ENCODE measurements at places on chromosomes 4 and X.
A peak's percentile ranks its signal among the peaks of the same experiment; 100 is the strongest.

DNA sequence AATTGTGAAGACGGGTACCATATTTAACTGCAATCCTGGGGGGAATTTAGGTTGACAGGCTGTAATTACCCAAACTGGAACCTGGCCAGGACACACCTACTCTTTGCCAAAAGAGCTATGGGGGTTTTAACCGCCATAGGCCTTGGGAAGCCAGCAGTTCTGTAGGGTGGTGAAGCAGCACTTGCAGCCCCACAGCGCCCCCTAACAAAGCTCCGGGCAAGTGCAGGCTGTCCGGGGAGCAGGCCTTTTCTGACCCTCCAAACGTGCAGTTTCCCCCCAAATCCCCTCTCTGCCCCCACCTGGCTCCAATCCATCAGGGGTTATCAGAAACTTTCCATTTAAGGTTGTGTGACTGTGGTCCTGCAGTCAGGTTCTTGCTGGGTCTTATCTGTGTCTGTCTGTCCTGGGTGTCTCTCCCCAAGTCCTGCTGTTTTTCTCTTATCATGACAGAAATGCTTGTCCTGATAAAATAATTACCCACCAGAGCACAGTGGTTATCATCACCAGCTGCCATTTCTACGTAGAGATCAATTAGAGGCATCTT, 350.9 kb downstream of the MID1IP1 start:
- H3K27ac ChIP-seq: no peak overlapping the region
- H3K36me3 ChIP-seq: no peaks in the 10 kb centered on the region
- H3K4me1 ChIP-seq: peaks cover 27% of the 10 kb centered on the region
- H3K27me3 ChIP-seq: no peaks in the 10 kb centered on the region
- no peak overlapping the region for H3K4me3 ChIP-seq

- H3K4me3 ChIP-seq: no peak overlapping the region
- H3K27ac ChIP-seq: no peak overlapping the region
- H3K4me1 ChIP-seq: no peaks in the 10 kb centered on the region
- no peak for DNase-seq
- H3K36me3 ChIP-seq: no peaks in the 10 kb centered on the region
- peaks cover 12% of the 10 kb centered on the region for H3K27me3 ChIP-seq
Measured at GRCh38 chr4:158913766-158914165, 144.9 kb downstream of the FNIP2 start.

GRCh38 chr4:187416216-187416615, 579.4 kb upstream of the ZFP42 start:
- no peak overlapping the region for H3K4me3 ChIP-seq
- H3K4me1 ChIP-seq: no peaks in the 10 kb centered on the region
- no peaks in the 10 kb centered on the region for H3K36me3 ChIP-seq
- no peaks in the 10 kb centered on the region for H3K27me3 ChIP-seq
- no peak for DNase-seq

GRCh38 chr4:21451032-21451431, 497.5 kb downstream of the KCNIP4 start:
- H3K27ac ChIP-seq: no peak overlapping the region
- no peaks in the 10 kb centered on the region for H3K36me3 ChIP-seq
- H3K4me3 ChIP-seq: no peak overlapping the region
- no peak for DNase-seq

GRCh38 chr4:23324021-23324690, 565.7 kb downstream of the PPARGC1A start:
- no peaks in the 10 kb centered on the region for H3K27me3 ChIP-seq
- H3K27ac ChIP-seq: no peak overlapping the region
- H3K36me3 ChIP-seq: no peaks in the 10 kb centered on the region

DNA sequence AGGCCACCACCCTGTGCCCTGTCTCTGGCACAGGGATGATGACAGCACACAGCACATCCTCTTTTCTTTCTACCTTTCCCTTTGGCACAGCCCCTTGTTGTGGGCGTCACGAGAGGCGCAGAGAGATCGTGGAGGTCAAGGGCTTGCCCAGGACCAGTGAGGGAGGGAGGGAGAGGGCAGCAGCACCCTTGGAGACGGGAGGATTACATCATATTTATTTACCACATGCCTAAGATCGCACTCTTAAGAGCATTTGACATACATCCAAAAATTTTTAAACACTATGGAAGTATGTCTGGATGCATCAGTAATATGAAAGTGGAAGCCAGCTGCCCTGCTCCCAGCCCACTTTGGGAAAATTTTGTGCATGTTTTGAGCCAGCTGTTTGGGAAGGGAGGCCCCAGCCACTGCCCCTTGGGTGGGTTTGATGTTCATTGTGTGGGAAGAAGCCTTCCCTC, 12.7 kb downstream of the WFS1 start:
- no peaks in the 10 kb centered on the region for H3K36me3 ChIP-seq
- DNase-seq: no peak
- no peaks in the 10 kb centered on the region for H3K27me3 ChIP-seq
- H3K27ac ChIP-seq: no peak overlapping the region
- no peak overlapping the region for H3K4me3 ChIP-seq
- H3K4me1 ChIP-seq: peaks cover 4% of the 10 kb centered on the region

GRCh38 chr4:184169225-184169867, 48.3 kb downstream of the ENPP6 start:
- H3K4me3 ChIP-seq: no peak overlapping the region
- H3K36me3 ChIP-seq: no peaks in the 10 kb centered on the region
- H3K4me1 ChIP-seq: peaks cover 5% of the 10 kb centered on the region
- no peak overlapping the region for H3K27ac ChIP-seq
- peaks cover 50% of the 10 kb centered on the region for H3K27me3 ChIP-seq
- no peak for DNase-seq

GRCh38 chr4:174869339-174869738, 40.3 kb upstream of the GLRA3 start:
- no peak for DNase-seq
- no peaks in the 10 kb centered on the region for H3K36me3 ChIP-seq
- H3K27ac ChIP-seq: no peak overlapping the region

- peak overlapping the region; percentile 93 for H3K27ac ChIP-seq
- DNase-seq: no peak
- peaks cover 3% of the 10 kb centered on the region for H3K36me3 ChIP-seq
- H3K4me1 ChIP-seq: peaks cover 81% of the 10 kb centered on the region
Measured at GRCh38 chrX:37817579-37817978, 29.8 kb downstream of the DYNLT3 start.

- no peak overlapping the region for H3K4me3 ChIP-seq
- H3K27me3 ChIP-seq: no peaks in the 10 kb centered on the region
- no peak for DNase-seq
- no peaks in the 10 kb centered on the region for H3K4me1 ChIP-seq
- H3K36me3 ChIP-seq: no peaks in the 10 kb centered on the region
- no peak overlapping the region for H3K27ac ChIP-seq
Measured at GRCh38 chrX:29066516-29066915, 479.3 kb downstream of the IL1RAPL1 start.

DNA sequence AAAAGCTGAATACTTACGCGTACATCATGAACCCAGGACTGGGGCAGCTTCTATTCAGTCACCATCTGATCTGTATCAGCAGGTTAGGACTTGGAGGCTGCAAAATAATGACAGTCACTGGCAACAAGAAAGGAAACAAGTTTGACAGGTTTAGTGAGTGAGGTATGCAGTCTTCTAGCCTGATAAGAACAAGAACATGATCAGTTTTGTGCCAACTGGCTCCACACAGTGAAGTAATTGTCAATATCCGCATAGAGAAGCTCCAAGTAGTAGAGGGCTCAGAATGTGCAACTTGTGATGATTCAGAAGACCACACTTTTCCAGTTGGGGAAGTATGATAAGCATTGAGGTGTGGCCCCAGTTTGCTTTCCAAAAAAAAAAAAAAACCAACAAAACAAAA, at the start of gene TMPRSS11F:
Gene TMPRSS11F (minus strand): TSS at position 77 of the 400 bp plus-strand sequence. CDS start 49 bp downstream, at position 28.
- H3K36me3 ChIP-seq: no peaks in the 10 kb centered on the region
- peaks cover 2% of the 10 kb centered on the region for H3K27me3 ChIP-seq
- H3K4me3 ChIP-seq: no peak within 1 kb of the TSS
- no peak within 1 kb of the TSS for H3K27ac ChIP-seq
- H3K4me1 ChIP-seq: no peaks in the 10 kb centered on the region

- H3K4me1 ChIP-seq: peaks cover 12% of the 10 kb centered on the region
- no peak for DNase-seq
- H3K27me3 ChIP-seq: peaks cover 49% of the 10 kb centered on the region
- H3K27ac ChIP-seq: no peak overlapping the region
- H3K36me3 ChIP-seq: no peaks in the 10 kb centered on the region
Measured at GRCh38 chr4:107037199-107037584, 1.1 kb upstream of the DKK2 start.

DNA sequence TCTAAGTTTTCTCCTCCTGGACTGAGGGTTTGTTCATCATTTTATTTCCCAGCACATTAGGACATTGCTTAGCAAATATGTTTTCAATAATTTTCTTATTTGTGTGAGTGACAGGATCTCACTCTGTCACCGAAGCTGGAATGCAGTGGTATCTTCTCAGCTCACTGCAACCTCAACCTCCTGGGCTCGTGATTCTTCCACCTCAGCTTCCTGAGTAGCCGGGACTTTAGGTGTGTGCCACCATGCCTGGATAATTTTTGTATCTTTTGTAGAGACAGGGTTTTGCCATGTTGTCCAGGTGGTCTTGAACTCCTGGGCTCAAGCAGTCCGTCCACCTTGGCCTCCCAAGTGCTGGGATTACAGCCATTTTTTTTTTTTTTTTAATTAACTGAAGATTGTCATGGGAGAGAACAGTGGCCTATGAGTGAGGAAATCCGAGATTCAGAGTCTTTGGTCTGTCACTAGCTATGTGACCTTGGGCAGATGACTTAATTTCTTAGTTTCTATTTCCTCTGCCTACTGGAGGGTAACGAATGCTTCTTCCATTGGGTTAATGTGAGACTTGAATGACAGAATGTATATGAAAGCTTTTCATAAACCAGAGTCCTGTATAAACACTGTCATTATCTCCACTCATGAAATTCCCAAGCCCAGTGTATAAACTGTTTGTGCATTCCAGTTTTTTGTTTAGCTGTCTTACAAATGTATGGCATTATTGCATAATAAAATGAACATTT, 23.9 kb downstream of the MOB1B start:
- H3K27ac ChIP-seq: peak overlapping the region; percentile 71
- H3K36me3 ChIP-seq: no peaks in the 10 kb centered on the region
- no peaks in the 10 kb centered on the region for H3K27me3 ChIP-seq
- peak overlapping the region; percentile 40 for H3K4me3 ChIP-seq

- no peak overlapping the region for H3K27ac ChIP-seq
- peaks cover 2% of the 10 kb centered on the region for H3K4me1 ChIP-seq
- H3K27me3 ChIP-seq: peaks cover 10% of the 10 kb centered on the region
Measured at GRCh38 chr4:1544861-1545281, 138.6 kb upstream of the NKX1-1 start.

DNA sequence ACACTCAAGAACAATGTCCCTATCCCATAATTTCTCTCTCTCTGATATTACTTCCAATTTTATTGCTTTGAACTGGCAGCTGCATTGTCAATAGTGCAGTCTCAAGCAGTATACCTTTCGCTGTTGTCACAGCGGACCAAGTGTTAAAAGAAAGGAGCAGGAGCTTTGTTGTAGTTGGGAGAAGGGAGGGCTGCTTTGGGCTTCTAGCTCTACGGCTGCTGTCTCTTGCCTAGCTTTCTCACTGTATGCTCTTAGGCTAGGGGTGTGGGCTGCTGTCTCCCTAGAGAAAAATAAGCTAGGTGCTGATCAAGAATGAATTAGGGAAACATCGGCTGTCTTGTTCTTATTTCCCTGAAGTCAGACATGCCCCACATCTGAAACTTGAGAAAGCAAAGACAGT, 52.5 kb downstream of the TRPC5OS start:
- H3K4me3 ChIP-seq: no peak overlapping the region
- DNase-seq: no peak
- no peaks in the 10 kb centered on the region for H3K36me3 ChIP-seq

GRCh38 chr4:6177587-6178197, 22.7 kb downstream of the JAKMIP1 start:
- no peaks in the 10 kb centered on the region for H3K4me1 ChIP-seq
- no peak overlapping the region for H3K4me3 ChIP-seq
- no peak for DNase-seq
- H3K27ac ChIP-seq: no peak overlapping the region

DNA sequence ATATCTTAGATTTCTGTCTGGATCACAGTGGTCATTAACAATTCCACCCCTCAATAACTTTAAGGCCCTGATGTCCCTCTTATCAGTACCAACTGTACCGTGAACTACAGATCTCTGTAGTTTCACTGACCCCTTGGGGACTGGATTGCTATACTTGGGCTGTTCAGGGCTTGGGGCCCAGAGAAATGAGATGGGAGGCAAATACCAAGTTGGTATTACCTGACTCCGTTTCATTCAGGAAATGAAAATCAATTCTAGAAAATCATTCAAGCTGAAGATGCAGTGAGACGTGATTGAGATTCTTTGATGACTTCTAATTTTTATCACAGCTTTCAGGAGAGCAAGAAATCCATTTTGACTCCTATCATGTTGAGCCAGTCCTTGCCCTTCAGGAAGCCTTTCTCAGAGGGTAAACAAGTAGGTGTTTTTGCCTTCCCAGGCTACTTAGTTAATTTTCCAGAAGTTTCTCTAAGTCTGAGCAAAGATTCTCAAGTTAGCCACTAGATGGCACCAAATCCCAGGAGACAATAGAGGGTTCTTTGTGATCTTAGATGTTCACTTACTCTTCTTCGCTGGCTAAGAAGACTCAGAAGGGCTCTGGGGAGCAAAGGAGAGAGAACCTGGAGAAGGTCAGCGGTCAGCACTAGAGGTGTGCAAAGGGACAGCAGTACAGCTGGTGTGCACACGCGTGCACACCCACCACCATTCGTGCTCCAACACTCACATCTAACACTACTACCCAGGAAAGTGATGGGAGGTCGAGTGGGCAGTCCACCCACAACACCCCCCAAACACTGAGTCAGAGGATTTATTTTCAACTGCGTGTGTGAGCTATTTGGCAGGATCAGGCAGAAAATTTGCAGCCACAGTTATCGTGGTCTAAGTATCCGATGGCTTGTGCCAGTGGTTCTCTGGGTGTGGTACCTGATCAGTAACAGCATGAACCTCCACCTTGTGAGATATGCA, 7.4 kb downstream of the HNRNPH2 start:
- H3K4me3 ChIP-seq: peak overlapping the region; percentile 52
- DNase-seq: no peak
- no peaks in the 10 kb centered on the region for H3K27me3 ChIP-seq
- peaks cover 60% of the 10 kb centered on the region for H3K4me1 ChIP-seq
- H3K36me3 ChIP-seq: peaks cover 26% of the 10 kb centered on the region

DNA sequence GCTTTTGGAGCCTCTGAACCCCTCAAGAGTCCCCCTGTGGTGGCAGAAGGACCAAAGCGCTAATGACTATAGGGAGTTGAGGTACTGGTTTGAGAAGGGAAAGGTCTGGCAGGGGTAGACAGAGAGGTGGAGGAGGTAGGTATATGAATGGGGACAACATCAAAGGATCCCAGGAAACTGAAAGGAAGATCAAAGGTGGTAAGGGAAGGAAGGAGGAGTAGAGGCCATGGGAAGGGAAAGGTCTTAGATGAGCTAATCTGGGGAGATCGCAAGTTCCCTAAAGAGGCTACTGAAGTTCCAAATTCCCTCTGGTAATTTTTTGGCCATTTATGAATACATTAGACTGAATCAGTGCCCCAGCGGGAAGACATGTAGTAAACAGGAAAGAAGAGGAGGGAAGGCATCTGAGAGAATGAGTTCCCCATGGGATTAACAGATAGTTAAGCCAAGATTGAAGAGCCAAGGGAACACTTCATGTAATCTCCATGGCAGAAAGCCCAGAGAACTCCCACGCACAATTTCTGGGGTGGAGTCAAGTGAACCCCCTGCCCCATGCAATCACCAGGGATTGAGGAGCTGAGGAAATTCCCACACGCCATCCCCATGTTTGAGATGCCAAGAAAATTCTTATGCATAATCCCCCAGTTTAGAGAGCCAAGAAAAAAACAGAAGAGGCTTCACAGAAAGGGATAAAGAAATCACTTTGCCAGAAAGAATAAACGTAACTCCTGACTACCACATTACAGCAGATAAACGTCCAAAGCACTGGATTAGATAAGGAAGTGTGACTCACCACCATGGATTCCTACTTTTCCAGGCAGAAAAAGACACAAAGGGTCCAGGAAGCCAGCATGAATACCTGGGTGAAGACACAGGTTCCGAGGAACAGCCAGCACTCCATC, 25.8 kb downstream of the ZNF630 start:
- H3K4me3 ChIP-seq: no peak overlapping the region
- H3K27me3 ChIP-seq: no peaks in the 10 kb centered on the region
- DNase-seq: no peak
- H3K36me3 ChIP-seq: no peaks in the 10 kb centered on the region
- no peaks in the 10 kb centered on the region for H3K4me1 ChIP-seq

Measured in activated B cell treated with CpG ODN at 0.5 μM for 24 hours (primary cell).